ENCODE measurements at places on chromosomes 3 and 15. TPM values are rescaled to one million over a fixed set of nuclear protein-coding genes. Genes with fewer than 3 reads are reported as not detected.
A peak's percentile ranks its signal among the peaks of the same experiment; 100 is the strongest.

The SLC24A1 gene
- total RNA-seq = 5.0 TPM

The GAP43 gene
- not detected for total RNA-seq

The RBPMS2 gene
- 5.2 TPM for total RNA-seq

The VGLL3 gene
- 3.8 TPM for total RNA-seq

The CTXND1 gene
- 4.3 TPM for total RNA-seq

The RETNLB gene
- total RNA-seq = not detected

The HTR3E gene
- total RNA-seq = not detected

The ARGFX gene
- not detected for total RNA-seq

The SEMA3B gene
- total RNA-seq = 2.6 TPM

The FAH gene
- 219 TPM for total RNA-seq

The PCOLCE2 gene
- 8.7 TPM for total RNA-seq

The GOLGA6L7 gene
- total RNA-seq = not detected

The PLA2G4F gene
- total RNA-seq = not detected

The ITIH1 gene
- 376 TPM for total RNA-seq

The GOLGA8G gene
- total RNA-seq = not detected

The SCAANT1 gene
- total RNA-seq = not detected

The CSPG5 gene
- total RNA-seq = 0.25 TPM

The NAALADL2 gene
- total RNA-seq = 4.9 TPM

The PLSCR2 gene
- total RNA-seq = not detected

The TEX55 gene
- not detected for total RNA-seq

- no peak for DNase-seq
Observed at GRCh38 chr15:45021348-45021747, 1.6 kb upstream of the SORD start.

- DNase-seq = no peak
Observed at GRCh38 chr15:39585871-39586301, 5.0 kb downstream of the THBS1 start.

GRCh38 chr15:100866386-100867330, 13.0 kb upstream of the ALDH1A3 start:
- no peak for DNase-seq

DNA sequence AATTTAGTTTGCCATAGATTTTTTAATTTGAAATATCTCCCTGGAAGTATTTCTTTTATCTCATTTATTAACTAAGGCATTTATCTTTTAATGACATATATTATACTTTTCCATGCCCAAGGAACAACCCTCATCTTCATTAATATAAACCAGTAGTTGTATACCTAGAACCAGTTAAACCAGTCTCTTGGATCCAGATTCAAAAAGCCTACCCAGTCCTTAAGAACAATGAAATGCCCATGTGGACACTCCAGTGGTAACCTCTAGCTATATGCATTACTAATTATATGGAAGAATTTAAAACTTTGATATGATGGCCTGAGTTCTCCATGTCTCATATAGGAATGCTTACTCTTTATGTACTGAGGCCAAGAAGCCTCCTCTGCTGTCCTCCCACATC, 4.8 kb downstream of the SIDT1 start:
- DNase-seq = no peak

GRCh38 chr3:52402101-52402521, 42.8 kb downstream of the SEMA3G start:
- DNase-seq = peak; percentile 54

DNA sequence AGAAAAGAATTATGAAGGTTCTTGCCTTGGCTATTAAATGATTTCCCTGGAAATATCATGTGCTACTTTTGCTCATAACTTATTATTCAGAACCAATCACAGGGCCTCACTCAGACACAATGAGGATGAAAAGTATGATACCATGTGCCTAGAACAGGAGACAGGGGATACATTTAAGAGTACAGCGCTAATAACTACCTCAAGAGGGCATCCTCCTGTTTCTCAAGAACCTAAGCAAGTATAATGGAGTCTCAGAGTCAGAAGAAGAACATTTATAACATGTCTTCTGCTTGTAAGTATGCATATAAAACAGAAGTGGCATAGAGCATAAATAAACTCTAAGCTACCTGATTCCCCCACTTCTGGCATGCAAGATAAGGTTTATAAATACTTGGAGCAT, 125.4 kb upstream of the MME start:
- DNase-seq = no peak

GRCh38 chr3:120752230-120752629, 9.7 kb downstream of the GTF2E1 start:
- DNase-seq = no peak

- DNase-seq = no peak
Observed at GRCh38 chr15:49179433-49180190, 9.6 kb downstream of the GALK2 start.

DNA sequence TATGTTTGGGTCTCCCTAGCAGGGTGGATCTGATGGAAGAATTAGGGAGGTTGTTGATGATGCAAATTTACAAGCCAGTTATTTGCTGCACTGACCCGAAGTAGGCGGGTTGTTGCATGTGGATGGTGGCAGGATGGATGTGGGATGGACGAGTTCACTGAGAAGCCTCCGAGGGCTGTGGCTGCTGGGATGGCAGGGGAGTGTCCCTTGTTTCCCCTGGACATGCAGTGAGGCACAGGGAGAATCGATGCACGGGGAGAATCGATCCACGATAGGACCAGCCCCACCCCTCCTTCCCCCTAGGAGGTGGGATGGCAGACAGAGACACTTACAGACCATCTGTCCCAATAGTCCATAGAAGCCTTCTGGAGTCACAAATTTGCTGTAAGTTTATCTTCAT, 31.0 kb upstream of the KLF13 start:
- DNase-seq = peak; percentile 28

- DNase-seq = no peak
Observed at GRCh38 chr3:157718800-157719199, 215.6 kb upstream of the VEPH1 start.

GRCh38 chr3:11583235-11583634, 60.5 kb downstream of the VGLL4 start:
- DNase-seq = no peak

DNA sequence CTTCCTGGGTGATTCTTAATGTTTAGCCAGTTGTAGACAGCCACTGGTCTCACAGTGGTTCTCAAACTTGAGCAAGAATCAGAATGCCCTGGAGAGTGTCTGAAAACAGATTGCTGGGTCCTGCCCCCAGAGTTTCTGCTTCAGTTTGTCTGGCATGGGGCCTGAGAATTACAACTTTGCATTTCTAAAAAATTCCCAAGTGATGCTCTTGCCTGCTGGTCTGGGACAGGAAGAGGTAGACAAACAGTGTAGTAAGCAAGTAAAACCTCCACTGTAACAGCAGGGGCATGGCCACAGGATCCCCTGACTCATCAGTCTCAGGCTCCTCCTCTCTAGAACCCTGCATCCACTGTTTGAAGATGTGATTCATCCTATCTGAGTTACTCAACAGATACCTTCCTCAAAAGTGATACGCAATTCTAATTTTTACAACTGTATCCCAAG, 36.5 kb downstream of the DZIP1L start:
- no peak for DNase-seq

GRCh38 chr3:194806991-194807630, 121.4 kb downstream of the FAM43A start:
- no peak for DNase-seq

GRCh38 chr3:69079269-69080159, 651 bp downstream of the UBA3 start:
- peak; percentile 35 for DNase-seq

DNA sequence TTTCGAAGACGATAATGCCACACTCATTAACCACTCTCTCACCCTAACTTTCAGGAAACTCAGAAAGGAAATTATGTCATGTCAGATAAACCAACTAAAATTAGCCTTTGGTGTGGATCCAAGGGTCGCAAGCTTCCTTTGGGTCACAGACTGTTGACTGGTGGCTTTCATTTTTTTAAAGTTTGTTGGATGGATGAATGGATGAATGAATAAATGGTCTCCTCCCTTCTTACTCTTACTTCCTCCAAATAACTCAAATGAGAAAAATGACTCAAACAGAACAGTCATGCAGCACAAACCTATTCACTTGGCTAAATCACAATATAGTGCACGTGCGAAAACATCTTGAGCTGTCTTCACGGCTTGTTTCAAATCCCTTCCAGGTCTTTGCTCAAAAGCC, 82.9 kb upstream of the HACD2 start:
- no peak for DNase-seq

DNA sequence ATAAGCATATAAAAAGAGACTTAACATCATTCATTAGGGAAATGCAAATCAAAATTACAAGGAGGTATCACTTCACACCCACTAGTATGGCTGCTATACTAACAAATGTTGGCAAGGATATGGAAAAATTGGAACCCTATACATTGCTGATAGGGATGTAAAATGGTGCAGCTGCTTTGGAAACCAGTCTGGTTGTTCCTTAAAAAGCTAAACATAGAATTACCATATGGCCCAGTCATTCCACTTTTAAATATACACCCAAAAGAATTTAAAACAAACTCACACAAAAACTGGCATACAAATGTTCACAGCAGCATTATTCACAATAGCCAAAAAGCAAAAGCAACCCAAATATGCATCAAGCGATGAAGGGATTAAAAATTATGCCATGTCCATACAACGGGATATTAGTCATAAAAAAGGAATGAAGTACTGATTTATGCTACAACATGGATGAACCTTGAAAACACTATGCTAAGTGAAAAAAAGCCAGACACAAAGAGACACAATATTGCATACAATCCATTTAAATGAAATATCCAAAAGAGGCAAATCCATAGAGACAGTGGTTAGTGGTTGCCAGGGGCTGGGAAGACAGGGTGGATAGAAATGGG, 118.3 kb downstream of the OSBPL10 start:
- DNase-seq = no peak

DNA sequence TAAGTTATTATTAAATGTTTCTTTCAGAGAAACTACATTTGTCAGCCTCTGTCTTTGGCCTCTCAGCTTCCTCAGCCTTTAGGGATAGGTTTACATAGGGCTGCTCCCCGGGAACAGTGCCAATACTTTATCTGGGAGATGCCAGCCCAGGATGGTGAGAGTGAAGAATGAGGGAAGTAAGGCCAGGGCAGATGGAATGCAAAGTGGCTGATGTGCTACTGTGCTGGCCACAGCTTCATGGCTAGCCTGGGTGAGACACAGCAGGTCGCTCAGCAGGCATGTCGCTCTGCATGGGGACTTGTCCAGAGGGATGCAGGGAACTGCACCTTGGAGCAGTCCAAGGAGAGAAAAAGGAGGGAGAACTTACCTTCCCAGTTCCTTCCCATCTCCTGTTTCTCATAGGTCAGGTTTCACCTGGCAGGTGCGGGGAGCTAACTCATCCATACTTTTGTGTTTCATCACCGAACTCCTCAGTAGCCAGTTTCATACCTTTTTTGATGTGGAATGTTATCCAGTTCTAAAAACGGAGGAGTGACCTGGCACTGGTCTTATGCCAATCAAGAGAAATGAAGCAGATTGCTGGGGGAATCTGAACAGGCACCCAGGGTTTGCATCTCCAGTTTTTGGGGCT, 30.9 kb upstream of the C15orf39 start:
- no peak for DNase-seq

- DNase-seq = no peak
Observed at GRCh38 chr3:73073091-73073707, 11.7 kb downstream of the EBLN2 start.

- DNase-seq = no peak
Observed at GRCh38 chr3:23888617-23889228, 28.1 kb downstream of the NKIRAS1 start.

DNA sequence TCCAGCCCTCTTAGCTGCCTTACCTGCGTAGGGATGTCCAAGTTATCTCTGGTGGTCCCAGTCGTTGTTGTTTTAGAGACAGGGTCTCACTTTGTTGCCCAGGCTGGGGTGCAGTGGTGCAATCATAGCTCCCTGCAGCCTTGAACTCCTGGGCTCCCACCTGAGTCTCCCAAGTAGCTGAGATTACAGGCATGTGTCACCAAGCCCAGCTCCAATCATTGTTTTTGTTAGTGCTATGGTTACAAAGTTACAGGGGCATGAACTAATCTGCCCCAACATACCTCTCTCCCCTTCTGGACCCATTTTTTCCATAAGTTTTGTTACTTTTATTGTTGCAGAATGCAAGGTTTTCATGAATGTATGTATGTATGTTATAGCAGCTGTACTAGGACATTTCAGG, 54.7 kb downstream of the CTDSPL2 start:
- no peak for DNase-seq

DNA sequence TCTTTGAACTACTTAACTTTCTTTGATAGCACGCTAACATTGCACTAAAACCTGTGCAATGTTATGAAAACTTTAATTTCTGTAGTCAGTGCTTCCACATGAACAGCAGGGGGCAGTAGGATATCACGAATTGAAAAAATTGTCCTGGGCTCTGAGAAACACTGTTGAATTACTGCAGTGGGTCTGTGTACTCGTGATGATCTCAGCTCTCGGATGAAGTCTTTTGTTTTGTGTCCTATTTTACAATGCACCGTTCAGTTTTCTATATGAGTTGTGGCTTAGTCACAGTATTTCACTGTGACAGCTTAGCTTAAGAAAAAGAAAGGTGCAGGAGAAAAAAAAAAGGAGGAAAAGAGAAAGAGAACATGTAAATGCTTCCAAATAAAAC, 141.3 kb upstream of the CCDC54 start:
- no peak for DNase-seq

GRCh38 chr15:56815247-56815646, 81.9 kb upstream of the ZNF280D start:
- no peak for DNase-seq

DNA sequence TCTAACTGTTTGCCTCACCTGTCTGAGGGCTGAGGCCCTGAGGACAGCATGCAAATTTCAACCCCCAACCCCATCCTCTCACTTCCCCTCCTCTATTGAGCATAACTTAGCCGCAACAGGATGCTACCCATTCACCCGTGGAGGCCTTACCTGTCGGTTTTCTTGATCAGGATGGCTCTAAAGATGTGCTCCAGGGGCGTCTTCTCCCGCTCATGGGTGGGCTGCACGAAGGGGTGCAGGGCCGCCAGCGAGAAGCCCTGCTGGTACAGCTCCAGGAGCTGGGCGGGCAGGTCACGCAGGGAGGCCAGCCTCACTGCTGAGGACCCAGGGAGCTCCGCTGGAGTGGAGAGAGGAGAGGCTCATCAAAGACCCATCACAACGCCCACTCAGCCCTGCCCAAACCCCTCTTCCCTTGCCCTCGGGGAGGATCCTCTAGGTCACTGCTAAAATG, 79.8 kb downstream of the RFTN1 start:
- DNase-seq = no peak

- no peak for DNase-seq
Observed at GRCh38 chr15:85097250-85097649, 115.6 kb downstream of the PDE8A start.

DNA sequence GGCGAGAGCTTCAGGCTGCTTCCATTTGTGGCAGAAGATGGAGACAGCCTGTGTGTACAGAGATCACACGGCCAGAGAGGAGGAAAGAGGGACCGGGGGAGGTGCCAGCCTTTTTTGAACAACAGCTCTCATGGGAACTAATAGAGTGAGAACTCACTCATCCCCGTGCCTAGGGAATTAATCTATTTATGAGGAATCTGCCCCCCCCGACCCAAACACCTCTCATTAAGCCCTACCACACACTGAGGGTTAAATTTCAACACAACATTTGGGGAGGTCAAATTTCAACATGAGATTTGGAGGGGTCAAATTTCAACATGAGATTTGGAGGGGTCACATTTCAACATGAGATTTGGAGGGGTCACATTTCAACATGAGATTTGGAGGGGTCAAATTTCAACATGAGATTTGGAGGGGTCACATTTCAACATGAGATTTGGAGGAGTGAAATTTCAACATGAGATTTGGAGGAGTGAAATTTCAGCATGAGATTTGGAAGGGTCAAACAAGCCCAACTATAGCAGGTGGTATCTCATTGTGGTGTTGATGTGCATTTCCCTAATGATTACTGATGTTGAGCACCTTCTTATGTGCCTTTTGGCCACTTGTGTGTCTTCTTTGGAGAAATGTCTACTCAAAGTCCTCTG, 20.6 kb upstream of the RFTN1 start:
- DNase-seq = no peak

GRCh38 chr15:96180087-96180748, 150.3 kb upstream of the NR2F2 start:
- no peak for DNase-seq

Data from right lobe of liver (tissue), 6 donors.